ENCODE measurements at places on chromosomes 7 and 10.

GRCh38 chr10:8321990-8322389 lies 267.5 kb downstream of the GATA3 start:
- no peak for DNase-seq

DNA sequence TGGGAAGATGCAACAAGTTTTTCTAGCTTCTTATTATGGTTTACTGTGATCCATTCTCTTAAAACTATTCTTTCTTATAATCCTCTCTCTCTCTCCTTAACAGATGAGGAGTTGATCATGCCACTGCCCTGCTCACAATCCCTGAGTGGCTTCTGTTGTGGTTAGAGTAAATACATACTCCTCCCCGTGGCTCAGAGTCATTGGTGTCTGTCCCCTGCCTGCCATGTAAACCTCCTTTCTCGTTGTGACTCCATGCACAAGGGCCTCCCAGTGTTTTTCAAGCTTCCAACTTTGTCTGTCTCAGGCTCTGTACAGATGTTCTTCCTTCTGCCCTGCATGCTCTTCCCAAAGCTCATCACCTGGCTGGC lies 20.4 kb downstream of the CCNY start:
- DNase-seq = no peak

DNA sequence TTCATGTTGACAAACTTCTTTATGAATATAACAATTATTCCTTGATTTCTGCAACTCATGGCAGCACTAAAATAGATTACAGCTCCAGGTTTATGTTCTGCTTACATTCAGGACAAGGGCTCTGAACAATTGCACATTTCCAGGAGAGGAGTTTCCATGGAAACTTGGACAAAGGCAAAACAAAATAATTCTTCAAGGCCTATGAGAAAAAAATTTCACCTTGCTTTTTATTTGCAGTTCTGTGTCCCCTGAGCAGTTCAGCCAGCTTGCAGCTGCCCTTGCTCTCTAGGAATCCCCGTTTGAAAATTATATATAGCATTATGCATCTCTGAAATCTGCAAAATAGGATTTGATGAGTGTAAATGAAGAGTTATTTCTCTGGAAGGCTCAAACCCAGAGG lies 71.7 kb downstream of the ARL4A start:
- DNase-seq = peak; percentile 32

GRCh38 chr7:95056107-95056739 lies 148.8 kb downstream of the PPP1R9A start:
- no peak for DNase-seq

DNA sequence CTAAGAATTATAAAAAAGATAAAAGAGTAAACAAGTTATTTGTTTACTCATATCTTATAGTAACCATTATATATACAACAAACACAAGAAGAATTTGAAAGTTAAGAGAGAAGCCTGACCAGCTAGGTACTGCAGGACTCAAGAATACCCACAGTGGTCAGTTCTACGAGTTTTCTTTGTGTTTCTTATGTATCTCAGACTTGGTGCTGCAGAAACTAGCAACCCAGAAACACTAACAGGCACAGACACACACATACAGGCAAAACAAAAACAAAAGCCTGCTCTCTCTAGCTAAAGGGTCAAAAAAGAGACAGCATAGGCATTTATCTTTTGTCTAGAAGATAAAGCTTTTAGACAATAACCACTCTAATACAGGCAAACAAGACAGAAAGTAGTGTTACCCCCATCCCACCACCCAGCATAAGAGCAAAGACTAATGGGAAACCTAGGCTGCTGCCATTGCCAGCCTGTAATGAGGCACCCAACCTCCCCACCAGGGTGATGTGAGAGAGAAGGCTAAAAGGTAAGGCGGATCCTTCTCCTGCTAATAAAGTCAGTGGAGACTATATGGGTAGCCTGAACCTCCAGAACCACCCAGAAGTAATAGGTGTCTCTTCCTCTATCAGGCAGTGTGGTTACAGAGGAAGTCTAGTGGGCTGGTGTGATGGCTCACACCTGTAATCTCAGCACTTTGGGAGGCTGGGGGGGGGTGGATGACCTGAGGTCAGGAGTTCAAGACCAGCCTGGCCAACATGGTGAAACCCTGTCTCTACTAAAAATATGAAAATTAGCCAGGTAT lies 113.9 kb downstream of the DNAJC1 start:
- no peak for DNase-seq

DNA sequence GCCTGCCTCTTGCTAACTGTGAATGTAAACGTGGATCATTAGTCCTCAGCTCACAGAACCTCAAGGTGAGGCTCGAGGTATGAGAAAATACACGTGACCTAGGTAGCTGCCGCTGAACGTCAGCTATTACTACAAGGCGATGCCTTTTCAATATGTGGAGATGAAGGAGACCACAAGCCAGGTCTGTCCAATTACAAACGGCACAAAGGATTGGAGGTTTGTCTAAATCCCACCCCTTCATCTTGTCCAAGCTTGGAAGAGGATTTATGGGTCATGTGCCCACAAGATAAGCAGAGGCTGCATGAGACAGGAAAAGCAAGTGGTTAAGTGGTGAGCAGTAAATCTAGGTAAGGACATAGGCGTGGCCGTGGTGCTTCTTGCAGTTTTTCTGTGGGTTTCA lies 3.4 kb downstream of the H2BK1 start:
- DNase-seq = no peak

DNA sequence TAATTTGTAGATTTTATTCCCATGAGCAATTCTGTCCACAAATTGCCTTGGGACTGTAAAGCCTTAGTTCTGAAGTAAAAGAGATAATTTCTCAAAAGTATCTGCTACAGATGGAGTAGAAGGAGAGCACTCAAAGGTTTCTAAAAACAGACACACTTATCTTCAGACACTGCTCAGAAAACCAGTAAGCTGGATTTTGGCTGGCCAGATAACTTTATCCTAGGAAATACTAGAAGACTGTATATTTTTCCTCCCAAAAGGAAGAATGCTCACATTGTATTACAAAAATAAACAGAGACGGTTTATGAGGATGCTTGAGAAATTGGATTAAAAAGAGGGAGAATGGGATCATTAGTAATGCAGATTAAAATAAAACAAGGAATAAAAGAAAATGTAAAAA lies 178.0 kb upstream of the IGFBP3 start:
- no peak for DNase-seq

DNA sequence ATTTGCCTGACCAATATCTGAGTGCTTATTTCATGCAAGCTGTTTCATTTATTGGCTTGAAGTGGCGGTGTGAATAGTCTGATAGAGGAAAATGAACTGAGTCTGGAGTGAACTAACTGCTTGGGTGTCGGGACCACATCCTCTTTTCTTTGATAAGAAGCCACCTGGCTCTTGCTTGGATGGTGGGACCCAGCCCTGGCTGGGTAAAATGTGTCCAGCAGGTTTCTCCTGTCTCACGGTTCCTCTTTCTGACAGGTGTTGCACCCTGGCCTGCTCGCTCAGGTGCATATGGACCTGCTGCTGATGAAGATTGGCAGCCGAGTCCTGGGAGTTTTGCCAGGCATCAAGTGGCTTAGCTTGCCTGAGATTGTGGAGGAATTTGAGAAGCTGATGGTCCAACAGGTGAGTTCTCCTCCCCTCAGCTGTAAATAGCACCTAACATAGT lies 1.6 kb downstream of the ADCK2 start:
- DNase-seq = no peak

DNA sequence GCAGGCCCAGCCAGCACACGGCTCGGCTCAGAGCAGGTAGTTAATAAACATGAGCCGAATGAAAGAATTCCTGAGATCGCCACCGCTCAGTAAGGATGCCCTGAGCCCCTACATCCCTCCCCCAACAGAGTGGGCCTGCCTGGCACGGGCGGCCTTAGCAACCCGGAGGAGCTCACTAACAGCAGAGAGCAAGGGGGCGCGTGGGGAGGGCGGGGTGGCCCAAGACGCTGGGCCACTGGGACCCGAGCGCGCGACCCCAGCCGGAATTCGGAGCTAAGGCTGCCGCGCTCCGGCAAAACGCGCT lies 403 bp upstream of the ENO4 start:
- no peak for DNase-seq

DNA sequence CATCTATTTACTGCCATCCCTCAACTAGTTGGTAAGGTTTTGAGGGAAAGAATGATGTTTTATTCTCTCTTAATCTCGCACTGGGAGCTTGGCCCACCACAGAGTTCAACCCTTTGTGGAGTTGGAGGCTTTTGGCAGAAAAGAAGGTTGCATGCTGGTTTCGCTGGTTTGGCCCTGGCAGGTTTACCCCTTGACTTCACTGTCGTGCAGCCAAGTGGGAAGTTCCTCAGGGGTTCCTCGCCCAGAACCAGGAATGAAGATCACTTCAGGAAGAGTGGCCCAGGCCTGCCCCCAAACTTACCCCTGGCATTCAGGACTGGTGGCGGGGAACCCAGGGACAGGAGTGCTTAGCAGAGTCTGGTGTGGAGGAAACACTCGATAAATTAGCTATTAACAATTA lies 103.1 kb upstream of the LYZL2 start:
- DNase-seq = no peak

GRCh38 chr7:123682690-123683089 lies 27.0 kb downstream of the LMOD2 start:
- no peak for DNase-seq
